ENCODE measurements at places on chromosomes 6 and 20. TPM values are rescaled to one million over a fixed set of nuclear protein-coding genes. Genes with fewer than 3 reads are reported as not detected.

The BNIP5 gene
- total RNA-seq, result 0.09 TPM

The XRN2 gene
- 62.0 TPM for total RNA-seq

The SNPH gene
- total RNA-seq, result 19.3 TPM

The FAM209B gene
- total RNA-seq, result 3.3 TPM

The GLP1R gene
- total RNA-seq, result not detected

The MICB gene
- total RNA-seq, result 15.7 TPM

The EFCAB8 gene
- 0.80 TPM for total RNA-seq

The GPR6 gene
- total RNA-seq, result not detected

- no peaks in the 10 kb centered on the region for H3K27me3 ChIP-seq
- H3K27ac ChIP-seq, result no peak overlapping the region
- H3K4me1 ChIP-seq, result no peaks in the 10 kb centered on the region
Observed at GRCh38 chr6:112122756-112123155, 35.4 kb downstream of the FAM229B start.

DNA sequence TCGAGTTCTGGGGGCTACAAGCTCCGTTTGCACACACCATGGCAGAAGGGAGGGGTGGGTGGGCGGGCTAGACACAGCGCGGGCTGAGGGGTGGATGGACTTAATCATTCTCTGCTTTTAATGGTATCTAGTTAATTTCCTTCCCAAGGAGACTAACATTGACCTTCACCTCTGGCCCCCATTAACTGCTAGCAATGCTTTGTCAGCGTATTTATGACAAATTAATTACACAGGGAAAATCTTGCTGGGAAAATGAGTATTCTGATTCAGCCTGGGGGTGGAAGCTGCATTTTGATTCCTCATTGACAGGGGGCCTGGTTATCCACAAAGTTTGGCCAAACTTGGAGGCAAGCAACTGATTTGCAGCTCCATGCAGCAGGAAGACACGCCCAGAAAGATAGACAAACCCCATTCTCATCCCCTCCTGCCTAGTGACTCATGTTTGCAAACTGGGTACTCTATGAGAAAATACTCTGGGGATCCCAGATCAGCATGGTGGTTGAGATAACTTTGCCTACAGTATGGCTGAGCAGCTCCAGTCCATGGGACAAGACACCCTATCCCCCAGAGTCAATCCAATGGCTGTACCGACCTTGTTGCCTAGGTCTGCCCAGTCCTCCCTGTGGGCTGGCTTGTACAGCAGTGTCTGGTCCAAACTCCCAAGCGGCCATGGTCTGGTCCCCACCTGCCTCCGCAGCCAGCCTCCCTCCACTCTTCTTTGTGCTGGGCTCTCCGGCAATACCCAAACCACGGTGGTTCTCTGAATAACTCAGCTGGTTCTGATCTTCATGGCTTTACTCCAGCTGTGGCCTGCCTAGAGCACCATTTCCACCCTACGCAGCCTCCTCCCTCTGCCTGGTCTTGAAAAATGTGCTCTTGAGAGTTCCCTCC lies 19.7 kb downstream of the ZBP1 start:
- no peak overlapping the region for H3K27ac ChIP-seq
- no peaks in the 10 kb centered on the region for H3K4me1 ChIP-seq
- H3K4me3 ChIP-seq, result no peak overlapping the region
- no peaks in the 10 kb centered on the region for H3K36me3 ChIP-seq
- no peak for DNase-seq

DNA sequence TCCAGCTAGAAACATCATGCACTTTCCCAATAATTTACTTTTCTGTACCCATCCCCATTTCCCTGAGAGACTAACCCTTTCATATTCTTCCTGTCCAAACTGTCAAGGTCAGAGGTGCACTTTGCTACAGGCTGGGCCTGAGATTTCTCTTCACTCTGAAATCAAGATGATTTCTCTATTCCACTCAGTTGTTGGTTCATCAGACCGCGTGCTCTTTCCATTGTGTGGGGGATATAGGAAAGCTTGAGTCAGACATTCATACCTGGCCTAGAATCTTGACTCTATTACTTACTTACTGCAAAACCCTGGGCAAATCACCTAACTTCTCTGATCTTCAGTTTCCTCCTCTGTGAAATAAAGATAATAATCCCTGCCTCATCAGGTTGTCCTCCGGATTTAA lies 4.7 kb upstream of the ZDHHC14 start:
- peaks cover 5% of the 10 kb centered on the region for H3K4me1 ChIP-seq
- no peaks in the 10 kb centered on the region for H3K36me3 ChIP-seq
- H3K27ac ChIP-seq, result no peak overlapping the region
- DNase-seq, result no peak

- no peak overlapping the region for H3K4me3 ChIP-seq
- H3K27ac ChIP-seq, result no peak overlapping the region
- H3K36me3 ChIP-seq, result no peaks in the 10 kb centered on the region
- H3K27me3 ChIP-seq, result no peaks in the 10 kb centered on the region
- no peak for DNase-seq
Observed at GRCh38 chr6:13260101-13260598, 68.2 kb downstream of the TBC1D7 start.

DNA sequence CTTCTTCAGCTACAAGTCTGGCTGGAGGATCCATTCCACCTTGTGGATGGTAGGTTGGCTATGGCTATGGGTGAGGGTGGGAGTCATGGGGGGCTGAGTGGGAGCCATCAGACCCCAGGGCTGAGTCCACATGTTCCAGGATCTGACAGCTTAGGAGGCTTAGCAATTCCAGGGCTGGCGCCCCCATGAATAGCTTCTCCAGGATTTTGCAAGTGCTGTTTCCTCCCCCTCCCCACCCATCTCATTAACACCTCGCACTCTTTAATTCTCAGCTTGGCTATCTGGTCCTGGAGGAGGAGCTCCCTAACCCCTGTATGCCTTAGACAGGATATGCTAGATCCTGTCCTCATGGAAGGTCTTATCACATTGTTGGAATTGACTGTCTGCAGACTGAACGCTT lies 39.0 kb upstream of the ANGPT4 start:
- no peak for DNase-seq
- H3K27me3 ChIP-seq, result peaks cover 66% of the 10 kb centered on the region
- peaks cover 5% of the 10 kb centered on the region for H3K4me1 ChIP-seq
- no peak overlapping the region for H3K27ac ChIP-seq
- H3K36me3 ChIP-seq, result no peaks in the 10 kb centered on the region
- no peak overlapping the region for H3K4me3 ChIP-seq

- no peak overlapping the region for H3K27ac ChIP-seq
- no peak for DNase-seq
- no peaks in the 10 kb centered on the region for H3K36me3 ChIP-seq
Observed at GRCh38 chr20:48607544-48607865, 220.3 kb downstream of the PREX1 start.

DNA sequence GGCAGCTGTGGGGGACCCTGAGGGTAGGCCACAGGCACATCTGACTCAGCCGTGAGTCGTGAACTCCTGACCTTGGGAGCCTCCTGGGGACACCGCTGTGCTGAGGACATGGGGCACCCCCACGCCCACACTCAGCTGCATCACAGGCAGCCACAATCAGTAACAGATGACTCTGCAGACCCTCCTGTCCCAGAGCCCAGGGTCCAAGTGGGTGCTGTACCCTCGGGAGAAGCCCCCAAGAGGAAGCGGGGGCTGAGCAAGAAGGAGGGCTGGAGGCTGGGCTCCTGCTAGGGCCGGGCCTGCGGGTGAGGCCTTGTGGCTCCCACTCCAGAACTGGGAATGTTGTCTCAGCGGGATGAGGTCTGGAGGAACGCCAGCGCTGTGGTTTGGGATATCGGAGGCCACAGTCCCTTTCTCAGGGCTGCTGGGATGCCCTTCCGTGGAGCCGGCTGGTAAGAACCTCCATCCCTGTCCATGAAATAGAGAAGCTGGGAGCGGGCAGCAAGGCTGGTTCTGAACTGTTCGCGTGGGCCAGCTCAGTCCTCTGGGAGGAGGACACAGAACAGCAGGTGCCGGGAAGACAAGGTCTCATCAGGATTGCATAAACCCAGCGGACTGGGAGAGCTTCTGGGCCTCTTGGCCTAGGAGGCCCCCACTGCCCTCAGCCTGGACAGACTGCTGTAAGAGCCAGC lies 3.1 kb upstream of the LAMA5 start:
- H3K4me3 ChIP-seq, result no peak overlapping the region
- no peaks in the 10 kb centered on the region for H3K36me3 ChIP-seq
- H3K27me3 ChIP-seq, result peaks cover 80% of the 10 kb centered on the region
- no peak overlapping the region for H3K27ac ChIP-seq
- DNase-seq, result no peak

- no peaks in the 10 kb centered on the region for H3K4me1 ChIP-seq
- H3K36me3 ChIP-seq, result no peaks in the 10 kb centered on the region
- DNase-seq, result no peak
- H3K27ac ChIP-seq, result no peak overlapping the region
- H3K27me3 ChIP-seq, result no peaks in the 10 kb centered on the region
Observed at GRCh38 chr20:37947943-37948342, 45.0 kb downstream of the VSTM2L start.

- H3K4me3 ChIP-seq, result no peak overlapping the region
- no peaks in the 10 kb centered on the region for H3K27me3 ChIP-seq
- H3K4me1 ChIP-seq, result no peaks in the 10 kb centered on the region
- H3K27ac ChIP-seq, result no peak overlapping the region
- peaks cover 6% of the 10 kb centered on the region for H3K36me3 ChIP-seq
Observed at GRCh38 chr20:13530146-13530545, 108.6 kb downstream of the TASP1 start.

Data from T-cell (primary cell).